ENCODE measurements at places on chromosomes 2 and 18.

DNA sequence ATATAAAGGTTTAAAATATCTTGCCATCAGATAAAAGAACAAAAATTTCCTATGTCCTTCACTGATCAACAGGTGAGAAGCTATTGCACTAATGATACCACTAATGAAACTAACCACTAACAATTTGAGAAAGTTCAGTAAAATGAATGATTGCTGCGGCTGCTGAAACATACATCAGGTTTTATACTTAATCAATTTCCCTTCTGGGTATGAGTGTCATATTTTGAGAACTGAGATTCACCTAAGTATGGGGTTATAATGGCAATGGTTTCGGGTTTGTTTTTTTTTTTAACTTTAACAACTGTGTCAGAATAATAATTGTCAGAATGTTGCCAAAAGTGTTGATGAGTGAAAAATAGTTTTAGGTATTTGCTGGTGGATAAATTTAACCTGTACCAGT is 151.3 kb upstream of the SLC39A10 start:
- no peaks in the 10 kb centered on the region for H3K27me3 ChIP-seq
- H3K27ac ChIP-seq = no peak overlapping the region
- no peak overlapping the region for H3K4me3 ChIP-seq
- H3K4me1 ChIP-seq = no peaks in the 10 kb centered on the region

DNA sequence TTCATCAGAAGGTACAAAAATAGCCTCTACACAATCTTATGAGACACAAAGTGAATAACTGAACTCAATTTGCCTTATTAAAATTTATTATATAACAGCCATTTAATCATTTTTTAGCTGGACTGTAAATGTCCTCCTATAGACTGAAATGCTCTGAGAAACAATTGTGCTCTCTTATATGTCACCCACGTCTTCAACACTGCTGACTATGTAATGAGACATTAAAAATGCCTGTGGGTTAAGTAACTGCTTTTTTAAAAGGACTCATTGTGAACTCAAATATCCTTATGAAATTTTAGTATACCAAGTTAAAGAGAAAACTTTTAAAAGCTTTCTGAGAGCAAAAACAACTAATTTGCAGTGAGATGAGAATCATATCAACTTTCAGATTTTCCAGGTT is 10.4 kb upstream of the GALNT1 start:
- H3K27ac ChIP-seq = no peak overlapping the region
- DNase-seq = no peak
- H3K36me3 ChIP-seq = no peaks in the 10 kb centered on the region
- H3K4me1 ChIP-seq = no peaks in the 10 kb centered on the region
- no peaks in the 10 kb centered on the region for H3K27me3 ChIP-seq
- H3K4me3 ChIP-seq = no peak overlapping the region

- H3K27me3 ChIP-seq = no peaks in the 10 kb centered on the region
- H3K27ac ChIP-seq = no peak overlapping the region
- DNase-seq = no peak
- no peaks in the 10 kb centered on the region for H3K36me3 ChIP-seq
These were observed 69.9 kb downstream of the PMS1 start for GRCh38 chr2:189854187-189854586.

DNA sequence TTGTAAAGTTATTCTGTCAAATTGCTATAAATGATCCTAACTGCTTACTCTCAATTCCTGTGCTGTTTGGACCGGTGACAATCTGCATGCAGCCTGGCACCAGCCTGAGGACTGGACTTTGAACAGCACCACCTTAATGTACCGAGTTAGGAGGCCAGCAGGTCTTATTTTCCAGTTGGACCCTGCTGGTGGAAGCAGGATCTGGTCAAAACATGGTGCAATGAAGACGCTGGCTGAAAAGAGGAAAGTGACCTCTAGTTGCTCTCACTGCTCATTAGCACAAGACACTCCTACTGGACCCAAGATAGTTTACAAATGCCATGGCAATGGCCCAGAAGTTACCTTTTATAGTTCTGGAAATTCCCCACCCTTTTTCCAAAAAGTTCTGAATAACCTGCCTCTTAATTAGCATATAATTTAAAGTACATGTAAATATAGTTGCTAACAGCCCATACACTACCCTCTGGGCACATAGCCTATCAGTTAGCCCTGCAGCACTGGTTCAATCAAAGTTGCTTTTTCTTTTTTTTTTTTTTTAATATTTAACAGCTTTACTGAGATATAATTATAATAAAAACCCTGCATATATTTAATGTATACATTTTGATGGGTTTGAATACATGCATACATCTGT is 35.8 kb downstream of the RBKS start:
- H3K36me3 ChIP-seq = no peaks in the 10 kb centered on the region
- DNase-seq = no peak
- H3K27me3 ChIP-seq = no peaks in the 10 kb centered on the region
- H3K27ac ChIP-seq = no peak overlapping the region
- H3K4me1 ChIP-seq = no peaks in the 10 kb centered on the region

DNA sequence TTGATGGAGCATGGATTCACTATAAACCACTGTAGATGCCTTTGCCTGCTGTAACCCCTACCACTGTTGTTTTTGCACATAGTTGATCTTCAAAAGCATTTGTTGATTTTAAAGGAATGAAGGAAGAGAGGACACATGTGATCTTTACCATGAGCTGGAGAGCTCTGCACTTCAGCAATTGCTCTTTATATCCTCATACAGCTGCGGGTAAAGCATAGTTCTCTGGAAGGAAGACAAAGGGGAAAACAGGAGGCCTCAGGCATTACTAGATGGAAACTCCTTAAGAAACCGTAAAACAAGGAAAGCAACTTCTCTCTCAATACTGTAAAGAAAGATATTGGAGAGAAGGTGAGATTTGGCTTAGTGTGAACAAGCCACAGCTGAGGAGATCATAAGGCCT is 60.6 kb downstream of the SCG2 start:
- no peak overlapping the region for H3K27ac ChIP-seq
- H3K27me3 ChIP-seq = no peaks in the 10 kb centered on the region

GRCh38 chr18:23179416-23179815 is 44.1 kb downstream of the CABLES1 start:
- DNase-seq = no peak
- H3K27ac ChIP-seq = no peak overlapping the region
- H3K4me3 ChIP-seq = no peak overlapping the region
- peaks cover 4% of the 10 kb centered on the region for H3K4me1 ChIP-seq
- no peaks in the 10 kb centered on the region for H3K27me3 ChIP-seq
- no peaks in the 10 kb centered on the region for H3K36me3 ChIP-seq

GRCh38 chr2:47237375-47238334 is 82.5 kb upstream of the STPG4 start:
- DNase-seq = peak; percentile 74
- H3K4me1 ChIP-seq = peaks cover 5% of the 10 kb centered on the region
- no peaks in the 10 kb centered on the region for H3K27me3 ChIP-seq
- no peaks in the 10 kb centered on the region for H3K36me3 ChIP-seq
- H3K4me3 ChIP-seq = no peak overlapping the region
- no peak overlapping the region for H3K27ac ChIP-seq
